ENCODE measurements at places on chromosomes 11 and 22.

DNA sequence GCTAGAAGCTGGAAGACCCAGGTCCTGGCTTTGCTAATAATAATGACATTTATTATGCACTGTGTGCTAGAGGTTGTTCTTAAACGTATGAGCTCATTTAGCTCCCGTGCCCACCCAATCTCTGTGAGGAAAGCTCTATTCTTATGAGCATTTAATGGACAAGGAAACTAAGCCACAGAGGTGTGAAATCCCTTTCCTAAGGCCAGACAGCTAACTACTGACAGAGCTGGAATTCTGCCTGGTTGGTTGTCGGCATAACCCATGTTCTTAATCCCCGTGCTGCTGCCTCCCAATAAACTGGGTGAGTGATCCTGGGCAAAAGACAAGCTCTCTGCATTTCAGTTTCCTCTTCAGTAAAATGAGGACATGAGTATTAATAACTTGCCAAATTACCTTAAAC, 49.4 kb downstream of the SNX19 start:
- no peak for DNase-seq

GRCh38 chr11:61569701-61570100, 11.2 kb downstream of the SYT7 start:
- no peak for DNase-seq

- DNase-seq, result no peak
Measured at GRCh38 chr11:63737718-63738117, 30.9 kb downstream of the ZFTA start.

GRCh38 chr11:72642884-72643522, 31.2 kb downstream of the PDE2A start:
- DNase-seq, result no peak

DNA sequence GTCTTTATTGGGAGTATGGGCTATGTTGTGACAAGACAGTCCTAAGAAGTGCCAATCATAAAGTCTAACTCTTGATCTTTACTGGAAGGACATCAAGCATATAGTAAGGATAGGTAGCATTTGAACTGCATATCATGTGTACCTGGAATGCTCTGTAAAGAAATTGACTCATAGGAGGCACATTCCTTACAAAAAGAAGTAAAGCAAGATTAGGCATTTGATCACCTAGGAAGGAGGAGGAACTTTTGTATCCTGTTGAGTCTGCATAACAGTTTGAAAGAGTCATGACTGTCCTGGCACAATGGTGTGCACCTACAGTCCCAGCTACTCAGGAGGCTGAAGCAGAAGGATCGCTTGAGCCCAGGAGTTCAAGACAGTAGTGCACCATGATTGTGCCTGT, 42.2 kb upstream of the DNAJB7 start:
- no peak for DNase-seq

GRCh38 chr11:82675838-82676237, 57.8 kb downstream of the FAM181B start:
- DNase-seq, result no peak

GRCh38 chr11:117439256-117439655, 111.6 kb downstream of the CEP164 start:
- DNase-seq, result no peak

- DNase-seq, result no peak
Measured at GRCh38 chr22:42855211-42855610, 1.9 kb downstream of the ARFGAP3 start.

- DNase-seq, result no peak
Measured at GRCh38 chr11:131038597-131038996, 122.3 kb upstream of the SNX19 start.

GRCh38 chr11:79616392-79616851, 175.6 kb upstream of the TENM4 start:
- DNase-seq, result no peak

DNA sequence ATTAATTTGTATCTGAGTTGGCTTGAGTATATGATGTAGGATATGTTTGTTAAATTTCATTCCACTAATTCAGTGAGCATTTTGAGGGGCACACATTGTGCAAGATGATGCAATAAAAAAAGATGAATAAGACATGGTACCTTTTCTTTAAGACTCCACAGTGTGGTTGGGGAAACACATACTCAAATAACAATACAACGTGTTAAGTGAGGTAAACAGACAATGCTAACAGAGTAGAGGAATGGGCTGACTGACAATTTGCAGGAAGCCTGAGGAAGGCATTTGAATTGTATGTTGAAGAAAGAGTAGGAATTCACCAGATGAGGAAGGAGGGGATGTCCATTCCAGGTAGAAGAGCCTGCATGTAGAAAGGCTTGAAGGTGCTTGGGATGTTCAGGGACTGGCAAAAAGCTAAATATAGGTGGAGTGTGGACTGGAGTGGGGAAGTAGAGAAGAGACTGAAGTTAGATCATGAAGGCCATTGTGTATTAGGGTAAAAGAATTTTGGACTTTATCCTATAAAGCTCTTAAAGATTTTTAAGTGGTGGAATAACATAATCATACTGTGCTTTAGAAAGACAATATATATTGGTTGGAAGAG, 6.8 kb downstream of the RNF169 start:
- DNase-seq, result no peak

- DNase-seq, result no peak
Measured at GRCh38 chr11:25456211-25456610, 875.7 kb upstream of the ANO3 start.

DNA sequence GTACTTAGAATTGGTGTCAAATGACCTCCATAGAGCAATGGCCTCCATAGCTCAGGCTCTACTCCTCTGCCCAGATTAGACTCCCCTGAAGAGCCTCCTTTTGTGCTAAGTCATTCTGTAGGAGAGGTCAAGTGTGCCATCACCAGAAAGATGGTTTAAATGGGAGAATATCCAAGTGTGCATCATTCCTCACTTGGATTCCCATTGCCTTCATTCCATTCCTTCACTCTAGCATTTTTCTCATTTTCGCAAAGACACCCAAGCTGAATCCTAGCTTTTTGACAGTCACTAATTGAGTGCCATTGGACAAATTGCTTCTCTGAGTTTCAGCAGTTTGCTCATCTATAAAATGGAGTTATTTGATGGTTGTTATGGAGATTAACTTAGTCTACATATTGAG, 16.9 kb downstream of the CLMP start:
- DNase-seq, result no peak

- DNase-seq, result no peak
Measured at GRCh38 chr11:127383026-127383425, 382.5 kb upstream of the KIRREL3 start.

GRCh38 chr11:102527684-102528083, 2.9 kb downstream of the MMP7 start:
- DNase-seq, result no peak

- DNase-seq, result no peak
Measured at GRCh38 chr22:45216133-45217003, 24.3 kb downstream of the KIAA0930 start.

- DNase-seq, result no peak
Measured at GRCh38 chr11:108838792-108839105, 173.9 kb downstream of the DDX10 start.

DNA sequence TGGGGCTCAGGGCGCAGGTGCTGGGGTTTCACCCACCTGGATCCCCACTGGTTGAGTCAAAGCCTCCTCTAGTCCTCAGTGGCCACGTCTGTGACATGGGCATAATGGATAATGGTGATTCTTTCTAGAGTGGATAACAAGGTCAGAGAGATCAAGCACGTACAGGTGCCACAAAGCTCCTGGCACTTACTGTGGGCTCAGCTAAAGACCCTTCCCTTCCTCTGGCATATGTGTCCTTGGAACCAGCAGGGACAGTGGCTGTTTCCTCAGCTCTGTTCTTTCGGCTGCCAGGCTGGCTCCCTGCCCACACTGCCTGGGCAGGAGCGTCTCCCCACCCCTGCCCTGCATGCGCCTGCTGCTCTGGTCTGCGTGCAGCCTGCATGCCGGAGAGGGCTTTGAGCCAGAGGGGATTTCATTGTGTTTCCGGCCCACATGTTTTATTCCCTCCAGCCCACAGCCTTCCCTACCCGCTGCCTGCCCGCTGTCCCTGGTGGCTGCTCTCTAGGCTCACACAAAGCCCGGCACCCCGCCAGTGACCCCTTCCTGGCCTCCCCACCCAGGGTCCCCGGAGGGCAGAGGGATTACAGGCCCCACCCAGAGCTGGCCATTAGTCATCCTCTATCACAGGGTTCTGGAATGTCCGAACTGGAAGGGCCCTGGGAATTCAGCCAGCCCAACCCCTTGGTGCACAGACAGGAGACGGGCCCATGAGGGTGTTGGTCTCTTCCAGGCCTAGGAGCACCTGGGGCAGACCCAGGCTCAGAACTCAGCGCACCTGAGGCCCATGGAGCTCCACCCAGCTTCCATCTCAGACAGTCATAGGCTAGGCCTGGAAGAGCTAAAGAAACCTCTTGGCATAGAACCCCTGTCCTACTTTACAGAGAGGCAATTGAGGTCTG, 55.3 kb upstream of the GCAT start:
- DNase-seq, result peak; percentile 86

GRCh38 chr22:43543522-43544288, 131.9 kb downstream of the MPPED1 start:
- no peak for DNase-seq

DNA sequence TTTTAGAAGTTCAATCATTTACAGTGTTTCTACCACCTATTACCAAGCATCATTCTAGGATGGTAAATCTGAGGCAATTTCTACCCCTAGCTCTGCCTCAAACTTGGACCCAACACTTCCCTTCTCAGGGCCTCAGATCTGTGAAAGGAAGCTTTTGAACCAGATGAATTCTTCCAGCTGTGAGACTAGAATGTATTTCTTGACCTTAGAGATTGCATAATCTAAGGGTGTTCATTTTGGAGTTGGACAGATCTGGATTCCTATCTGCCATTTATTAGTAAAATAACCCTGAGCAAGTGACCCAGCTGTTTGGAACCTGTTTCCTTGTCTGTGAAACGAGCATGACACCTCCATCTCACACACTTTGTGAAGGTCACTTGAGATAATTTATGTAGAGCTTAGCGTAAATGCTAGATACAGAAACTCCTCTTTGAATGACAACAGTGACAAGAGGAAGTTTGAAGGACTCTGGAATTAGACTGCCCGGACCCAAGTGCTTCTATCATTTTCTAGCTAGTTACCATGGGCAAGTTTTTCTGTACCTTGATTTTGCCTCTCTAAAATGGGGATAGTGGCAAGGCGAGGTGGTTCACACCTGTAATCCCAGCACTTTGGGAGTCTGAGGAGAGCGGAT, 3.8 kb upstream of the INTS5 start:
- no peak for DNase-seq

DNA sequence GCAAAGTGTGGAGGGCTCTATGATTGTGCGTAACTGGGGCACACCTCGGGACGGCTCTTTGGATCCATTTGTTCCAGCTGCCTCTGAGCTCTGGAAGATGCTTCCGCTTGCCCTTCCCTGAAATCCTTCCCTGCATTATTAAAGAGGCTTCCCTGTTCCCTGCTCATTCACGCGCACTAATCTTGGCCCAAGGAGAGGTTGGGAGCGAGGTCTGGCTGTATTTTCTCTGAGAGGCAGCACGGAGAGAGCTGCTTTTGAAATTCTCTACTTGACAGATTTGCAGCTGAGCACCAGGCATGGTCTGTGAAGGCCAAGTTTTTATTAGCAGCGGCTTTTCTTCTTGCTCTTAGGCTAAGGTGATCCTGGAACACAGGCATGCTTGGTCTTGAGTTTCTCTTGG, 94.8 kb upstream of the NTM start:
- DNase-seq, result no peak

DNA sequence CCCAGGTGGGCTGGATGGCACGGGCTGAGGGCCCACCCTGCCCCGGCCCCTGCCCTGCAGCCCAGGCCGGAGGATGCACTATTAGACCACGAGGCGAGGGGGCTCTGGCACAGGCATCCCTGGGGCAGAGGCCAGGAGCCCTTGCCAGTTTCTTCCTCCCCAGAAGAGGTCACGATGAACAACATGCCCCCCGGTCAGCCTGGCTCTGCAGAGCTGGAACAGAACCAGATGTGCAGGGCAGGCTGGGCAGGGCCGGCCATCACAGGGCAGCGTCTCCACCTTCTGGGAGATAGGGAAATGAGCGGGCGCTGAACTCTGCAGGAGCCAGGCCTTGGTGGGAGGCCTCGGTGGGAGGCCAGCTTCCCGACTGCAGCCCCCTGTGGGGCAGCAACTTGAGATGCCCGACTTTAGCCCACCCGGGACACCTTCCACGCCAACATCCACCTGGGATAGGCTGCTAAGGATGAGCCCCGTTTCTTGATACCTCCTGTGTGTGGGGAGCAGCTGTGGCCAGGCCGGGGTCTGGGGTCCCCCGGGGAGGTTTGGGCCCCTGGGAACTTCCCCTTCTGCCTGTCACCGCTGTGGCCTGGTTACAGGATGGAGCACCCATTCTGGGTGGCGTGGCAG, 21.8 kb upstream of the GNB1L start:
- DNase-seq, result no peak

- DNase-seq, result no peak
Measured at GRCh38 chr11:130203766-130204702, 44.5 kb downstream of the ST14 start.

GRCh38 chr22:48517039-48518030, 1310.3 kb downstream of the BRD1 start:
- DNase-seq, result no peak

All from thoracic aorta (tissue), 2 donors.